HCT116 (cell line): ENCODE measurements at places on chromosomes 3 and 15.

DNA sequence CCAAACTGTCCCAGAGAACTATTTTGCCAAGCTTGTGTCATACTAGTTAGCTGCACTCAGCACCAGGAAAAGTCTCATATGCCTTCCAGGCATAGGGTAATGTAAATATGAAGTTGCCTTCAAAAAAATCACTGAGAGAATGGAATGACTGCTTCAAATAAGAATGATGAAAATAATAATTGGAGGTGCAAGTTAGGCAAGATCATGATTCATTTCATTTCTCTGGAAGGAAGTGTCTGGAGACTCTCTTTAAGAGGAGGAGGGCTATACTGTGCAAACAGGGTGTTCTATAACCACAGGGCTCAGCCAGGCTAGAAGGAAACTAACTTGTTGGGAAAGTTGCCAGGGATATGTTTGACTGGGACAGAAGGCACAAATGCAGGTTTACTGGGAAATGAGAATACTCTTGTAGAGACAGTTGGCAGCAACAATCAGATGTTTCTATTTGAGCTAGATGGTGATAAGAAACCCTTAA is 4.3 kb downstream of the SIDT1 start:
- no peak for DNase-seq

DNA sequence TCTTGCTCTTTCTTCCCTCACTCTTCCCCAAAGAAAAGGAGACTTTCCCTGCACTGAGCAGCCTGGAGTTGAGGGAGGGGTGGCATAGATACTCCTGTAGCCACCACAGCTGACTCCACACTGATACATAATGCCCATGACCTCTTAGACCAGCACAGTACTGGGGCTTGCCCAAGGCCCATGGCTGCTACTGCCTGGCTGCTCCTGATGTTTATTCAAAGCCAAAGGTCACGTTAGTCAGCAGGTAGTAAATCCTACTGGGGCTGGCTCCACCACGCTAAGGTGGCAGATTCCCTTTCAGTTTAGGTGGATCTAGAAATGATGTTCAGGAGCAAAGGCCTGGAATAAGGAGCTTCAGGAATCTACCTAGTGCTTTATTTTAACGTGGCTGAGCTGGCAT is 212.7 kb downstream of the C3orf38 start:
- DNase-seq, result no peak

DNA sequence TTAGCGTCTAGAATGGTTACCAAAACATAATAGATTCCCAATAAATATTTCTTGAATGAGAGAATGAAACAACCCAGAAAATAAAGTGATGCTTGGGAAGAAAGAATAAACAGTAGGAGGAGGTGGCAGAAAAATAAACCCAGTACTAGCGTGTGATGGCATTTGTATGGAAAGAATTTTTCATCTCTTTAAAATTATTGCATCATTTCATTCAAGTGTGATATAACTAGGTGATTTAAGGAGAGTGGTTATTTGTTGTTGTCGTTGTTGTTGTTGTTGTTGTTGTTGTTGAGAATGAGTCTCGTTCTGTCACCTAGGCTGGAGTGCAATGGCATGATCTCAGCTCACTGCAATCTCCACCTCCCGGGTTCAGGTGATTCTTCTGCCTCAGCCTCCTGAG is 293.9 kb downstream of the ZNF385D start:
- DNase-seq, result no peak

GRCh38 chr15:88797663-88798339 is 5.4 kb upstream of the ACAN start:
- DNase-seq, result no peak

GRCh38 chr3:89315750-89316470 is 208.5 kb downstream of the EPHA3 start:
- DNase-seq, result no peak

DNA sequence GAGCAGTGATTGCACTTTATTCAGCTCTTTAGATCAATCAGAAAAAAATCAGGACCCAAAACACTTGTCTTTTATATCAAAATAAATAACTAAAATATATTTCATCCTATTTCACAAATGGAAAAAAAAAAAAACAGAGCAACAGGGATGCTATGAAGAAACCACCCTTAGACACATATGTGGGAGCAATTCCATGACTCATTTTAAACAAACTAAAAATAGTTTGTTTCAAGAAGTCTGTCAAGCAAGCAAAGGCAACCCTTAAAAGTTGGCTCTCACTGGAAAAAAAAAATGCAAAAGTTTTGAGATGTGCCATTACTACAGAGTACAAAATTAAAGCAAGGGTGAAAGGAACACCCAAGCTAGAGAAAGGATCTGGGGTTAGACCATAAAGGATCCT is 5.7 kb downstream of the ATP13A3 start:
- DNase-seq, result no peak

- DNase-seq, result no peak
Measured at GRCh38 chr15:65406424-65407000, 16.2 kb downstream of the IGDCC4 start.

DNA sequence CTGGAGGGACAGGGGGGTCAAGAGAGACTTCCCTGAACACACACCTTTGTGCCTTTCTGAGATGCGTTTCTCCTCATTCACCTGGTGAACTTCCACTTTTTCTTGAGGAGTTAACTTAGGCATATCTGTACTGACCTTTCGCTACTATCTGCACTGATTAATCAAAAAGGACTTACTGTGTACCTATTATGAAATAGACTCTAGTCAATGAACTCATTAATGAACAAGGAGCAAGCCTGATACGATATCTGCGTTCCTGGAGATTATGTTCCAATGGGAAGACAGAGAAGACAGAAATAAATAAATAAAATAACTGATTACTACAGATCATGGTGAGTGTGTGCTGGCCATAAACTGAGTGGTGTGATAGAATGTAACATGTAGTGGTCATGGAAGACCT is 157.2 kb upstream of the TBL1XR1 start:
- DNase-seq, result no peak

DNA sequence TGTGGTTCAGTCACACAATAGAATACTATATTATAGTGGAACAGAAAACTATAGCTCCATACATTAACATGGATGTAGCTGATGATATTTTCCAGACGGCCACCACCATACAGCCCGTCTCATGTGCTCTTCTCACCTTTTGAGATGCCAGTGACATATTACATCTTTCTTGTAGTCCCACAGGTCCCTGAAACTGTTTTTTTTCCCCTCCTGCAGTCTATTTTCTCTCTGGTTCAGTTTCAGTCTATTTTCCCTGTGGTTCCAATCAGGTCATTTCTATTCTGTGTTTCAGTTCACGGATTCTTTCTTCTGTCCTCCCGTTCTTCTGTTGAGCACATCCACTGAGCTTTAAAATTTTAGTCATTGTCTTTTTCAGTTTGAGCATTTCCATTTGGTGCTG is 72.2 kb downstream of the PPCDC start:
- no peak for DNase-seq

DNA sequence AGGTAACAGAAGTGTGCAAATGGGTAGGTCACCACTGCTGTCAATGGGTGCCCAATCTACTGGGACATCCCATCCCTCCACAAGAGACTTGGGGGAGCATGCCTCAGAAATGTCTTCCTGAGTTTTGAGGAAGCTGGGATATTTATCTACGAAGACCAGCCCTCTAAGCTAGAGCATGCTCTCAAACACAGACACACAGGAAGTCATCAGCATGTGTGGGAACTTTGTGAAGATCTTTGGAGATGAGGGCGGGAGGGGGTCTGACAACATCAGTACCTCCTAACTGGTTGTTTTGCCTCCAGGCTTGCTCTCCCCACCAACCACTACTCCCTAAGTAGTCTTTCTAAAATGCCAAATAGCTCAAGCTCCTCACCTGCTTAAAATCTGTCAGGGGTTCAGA is 3.5 kb upstream of the MEF2A start:
- DNase-seq, result no peak

DNA sequence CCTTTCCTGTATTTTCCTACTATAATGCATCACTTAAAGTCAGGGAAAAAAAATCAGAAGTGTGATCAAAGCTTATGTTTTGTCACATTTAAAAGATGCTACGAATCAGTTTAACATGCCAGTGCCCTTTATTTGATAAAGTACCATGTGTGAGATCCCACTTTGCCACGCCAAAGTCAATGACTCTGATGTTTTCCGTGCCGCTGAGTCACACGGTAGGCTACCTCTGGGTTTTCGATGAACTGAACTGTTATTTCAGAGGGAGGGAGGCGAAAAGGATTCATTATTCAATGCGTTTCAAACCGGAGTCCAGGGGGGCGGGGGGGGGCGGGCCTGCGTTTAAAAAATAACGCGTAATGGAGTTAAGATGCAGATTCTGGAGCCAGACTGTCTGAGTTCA is 203.0 kb downstream of the ABHD5 start:
- DNase-seq, result no peak
